Right lung (tissue), 10 donors: ENCODE measurements at places on chromosomes 11 and 22. TPM values are rescaled to one million over a fixed set of nuclear protein-coding genes. Genes with fewer than 3 reads are reported as not detected.

TLCD5 gene
- polyA plus RNA-seq, result 19.4 TPM

PDGFD gene
- 6.0 TPM for polyA plus RNA-seq

SSH3 gene
- 36.4 TPM for polyA plus RNA-seq

DNA sequence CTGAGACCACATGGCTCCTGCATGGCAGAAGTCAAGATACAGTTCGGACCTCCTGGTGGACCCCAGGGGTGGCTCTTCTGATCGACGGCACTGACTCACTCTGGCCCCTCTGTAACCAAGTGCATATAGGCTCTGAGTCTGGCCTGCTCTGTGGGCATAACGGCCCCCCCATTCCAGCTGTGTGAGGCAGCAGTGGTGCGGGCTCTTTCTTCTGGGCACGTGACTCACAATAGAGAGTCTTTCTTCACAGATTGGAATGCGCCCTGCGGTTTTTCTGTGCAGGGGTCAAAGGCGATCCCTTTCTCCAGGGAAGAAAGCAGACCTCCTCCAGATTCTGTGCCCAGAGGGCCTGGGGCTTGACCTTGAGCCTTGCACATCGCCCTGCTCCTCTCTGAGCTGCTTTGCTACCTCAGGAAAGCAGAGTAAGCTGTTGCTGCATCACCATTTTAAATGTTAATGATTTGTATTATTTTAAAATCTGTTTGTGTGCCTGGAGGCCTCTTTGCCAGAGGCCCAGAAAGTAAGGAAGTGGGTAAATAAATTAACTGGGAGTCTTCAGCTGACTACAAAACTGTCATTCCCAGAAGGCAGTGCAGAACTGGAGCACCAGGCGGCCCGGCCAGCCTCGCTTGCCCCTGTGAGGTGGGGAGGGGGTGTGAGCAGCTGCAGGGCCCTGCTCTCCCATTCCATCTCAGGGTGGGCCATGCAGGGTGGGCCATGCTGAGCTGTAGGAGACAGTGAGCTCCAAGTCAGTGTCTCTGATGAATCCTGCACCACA, 199.0 kb downstream of the GRIK4 start:
- DNase-seq, result peak; percentile 61

- DNase-seq, result no peak
Observed at GRCh38 chr11:60964801-60965200, 6.7 kb upstream of the CD6 start.

P4HA3 gene
- polyA plus RNA-seq, result 1.9 TPM

GRCh38 chr22:40535189-40535512, 101.4 kb downstream of the MRTFA start:
- no peak for DNase-seq

DNA sequence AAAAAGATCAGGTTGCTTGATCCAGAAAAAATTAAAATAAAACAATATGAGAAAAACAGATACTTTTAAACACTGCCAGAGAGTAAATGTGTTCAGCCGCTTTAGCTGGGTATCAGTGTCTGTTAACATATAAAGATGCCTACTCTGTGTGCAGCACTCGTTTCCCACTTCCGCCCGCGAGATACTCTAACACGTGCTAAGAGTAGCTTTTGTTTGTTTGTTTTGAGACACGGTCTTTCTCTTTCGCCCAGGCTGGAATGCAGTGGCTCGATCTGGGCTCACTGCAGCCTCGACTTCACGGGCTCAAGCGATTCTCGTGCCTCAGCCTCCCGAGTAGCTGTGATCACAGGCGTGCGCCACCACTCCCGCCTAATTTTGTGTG, 531 bp upstream of the MEN1 start:
- DNase-seq, result no peak

OR5D14 gene
- polyA plus RNA-seq, result not detected

CHRDL2 gene
- polyA plus RNA-seq, result 0.26 TPM

DNA sequence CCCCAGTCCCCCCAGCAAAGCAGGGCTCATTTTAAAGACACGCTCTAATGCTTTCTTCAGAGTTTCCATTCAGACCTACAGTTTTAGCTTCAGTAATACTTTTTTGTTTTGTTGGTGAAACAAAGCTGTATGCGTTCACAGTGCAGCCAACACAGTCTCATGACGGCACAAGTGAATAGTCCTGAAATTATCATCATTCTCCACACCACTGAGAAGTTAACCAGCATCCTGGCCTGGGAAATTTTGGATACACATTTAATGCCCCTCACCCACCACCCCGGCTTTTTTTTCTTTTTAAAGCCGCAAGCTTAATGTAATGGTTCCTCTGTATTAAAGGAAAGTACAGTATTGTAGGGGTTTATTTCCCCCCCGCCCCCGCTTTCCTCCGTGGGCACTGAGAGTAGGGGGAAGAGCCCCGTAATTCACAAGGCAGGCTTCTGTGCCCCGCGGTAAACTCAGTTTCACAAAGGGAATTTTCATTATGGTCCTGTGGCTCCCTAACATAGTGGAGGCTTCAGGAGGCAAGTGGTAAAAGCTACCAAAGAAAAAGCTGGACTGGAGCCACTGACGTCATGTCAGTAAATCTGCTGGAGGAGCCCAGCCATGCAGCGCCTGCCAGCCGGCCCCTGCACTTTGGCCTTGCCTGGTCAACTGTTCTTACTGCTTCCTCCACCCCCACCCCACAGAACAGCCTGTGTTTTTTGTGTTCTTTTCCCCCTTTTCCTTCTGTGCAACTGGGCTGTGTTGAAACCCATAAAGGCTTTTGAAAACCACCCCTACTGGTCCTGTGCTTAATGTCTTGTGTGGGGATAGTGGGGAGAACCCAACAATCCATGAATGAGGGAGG, 18.2 kb downstream of the TEAD1 start:
- peak; percentile 89 for DNase-seq

CDKN1C gene
- 51.0 TPM for polyA plus RNA-seq

- no peak for DNase-seq
Observed at GRCh38 chr11:131447277-131447815, 76.9 kb downstream of the NTM start.

MPZL2 gene
- 68.4 TPM for polyA plus RNA-seq

- DNase-seq, result no peak
Observed at GRCh38 chr11:33692541-33692940, 8.1 kb downstream of the C11orf91 start.

TEX12 gene
- polyA plus RNA-seq, result 0.48 TPM

IGSF9B gene
- 4.8 TPM for polyA plus RNA-seq

DNA sequence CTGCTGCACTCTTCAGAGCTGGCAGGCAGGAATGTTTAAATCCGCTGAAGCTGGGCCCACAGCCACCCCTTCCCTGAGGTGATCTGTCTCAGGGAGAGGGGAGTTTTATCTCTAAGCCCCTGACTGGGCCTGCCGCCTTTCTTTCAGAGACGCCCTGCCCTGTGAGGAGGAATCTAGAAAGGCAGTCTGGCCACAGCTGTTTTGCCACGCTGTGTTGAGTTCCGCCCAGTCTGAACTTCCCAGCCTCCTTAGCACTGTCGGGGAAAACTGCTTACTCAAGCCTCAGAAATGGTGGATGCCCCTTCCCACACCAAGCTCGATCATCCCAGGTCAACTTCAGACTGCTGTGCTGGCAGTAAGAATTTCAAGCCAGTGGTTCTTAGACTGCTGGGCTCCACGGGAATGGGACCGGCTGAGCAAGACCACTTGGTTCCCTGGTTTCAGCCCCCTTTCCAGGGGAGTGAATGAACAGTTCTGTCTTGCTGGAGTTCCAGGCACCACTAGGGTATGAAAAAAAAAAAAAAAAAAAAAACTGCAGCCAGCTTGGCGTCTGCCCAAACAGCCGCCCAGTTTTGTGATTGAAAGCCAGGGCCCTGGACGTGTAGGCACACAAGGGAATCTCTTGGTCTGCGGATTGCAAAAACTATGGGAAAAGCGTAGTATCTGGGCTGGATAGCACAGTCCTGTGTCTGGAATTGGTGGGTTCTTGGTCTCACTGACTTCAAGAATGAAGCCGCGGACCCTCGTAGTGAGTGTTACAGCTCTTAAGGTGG, 127.4 kb downstream of the SPON1 start:
- no peak for DNase-seq

- no peak for DNase-seq
Observed at GRCh38 chr11:115664313-115664712, 160.1 kb upstream of the CADM1 start.

LRRC56 gene
- 4.0 TPM for polyA plus RNA-seq

OR8H3 gene
- polyA plus RNA-seq, result not detected
